ENCODE measurements at places on chromosomes 3 and 15. TPM values are rescaled to one million over a fixed set of nuclear protein-coding genes. Genes with fewer than 3 reads are reported as not detected.

C3orf80 gene
- 0.16 TPM for total RNA-seq

CADPS gene
- total RNA-seq: 45.8 TPM

CATSPER2 gene
- 6.6 TPM for total RNA-seq

IL17RC gene
- 90.6 TPM for total RNA-seq

ESYT3 gene
- 0.32 TPM for total RNA-seq

DNA sequence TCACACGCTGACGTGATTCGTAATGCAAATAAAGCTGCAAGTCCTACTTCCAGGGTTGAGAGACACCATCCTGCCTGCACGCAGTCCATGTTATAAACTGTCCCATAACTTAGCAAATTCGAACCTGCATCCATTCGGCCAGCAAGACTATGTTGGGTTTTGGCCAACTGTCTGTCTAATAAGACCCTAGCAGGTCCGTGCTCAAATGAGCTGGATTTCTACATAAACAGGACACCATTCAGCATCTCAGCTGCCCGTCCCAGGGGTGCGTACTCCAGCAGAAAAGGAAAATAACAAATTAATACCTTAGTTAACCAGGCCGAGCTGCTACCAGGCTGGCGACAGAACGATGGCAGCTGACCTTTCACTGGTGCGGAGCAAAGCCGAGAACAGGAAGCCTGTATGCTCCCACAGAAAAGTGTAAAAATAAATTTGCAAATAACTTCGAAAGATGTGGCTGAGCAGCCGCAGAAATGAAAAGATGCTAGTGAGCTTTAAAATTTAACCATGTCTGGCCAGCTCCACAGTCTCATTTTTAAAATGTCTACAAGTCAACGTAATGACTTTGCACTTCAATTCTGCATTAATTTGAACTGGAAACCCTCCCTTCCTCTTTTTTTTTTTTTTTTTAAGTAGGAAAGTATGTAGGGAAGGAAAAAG is 97.1 kb upstream of the SNRPA1 start:
- H3K27me3 ChIP-seq: no peaks in the 10 kb centered on the region
- H3K36me3 ChIP-seq: no peaks in the 10 kb centered on the region
- H3K4me3 ChIP-seq: no peak overlapping the region
- no peaks in the 10 kb centered on the region for H3K4me1 ChIP-seq
- DNase-seq: no peak

- no peak overlapping the region for H3K27ac ChIP-seq
- H3K4me1 ChIP-seq: no peaks in the 10 kb centered on the region
- no peaks in the 10 kb centered on the region for H3K36me3 ChIP-seq
- DNase-seq: no peak
- H3K27me3 ChIP-seq: no peaks in the 10 kb centered on the region
Measured at GRCh38 chr3:185984203-185984602, 46.4 kb upstream of the TRA2B start.

DNA sequence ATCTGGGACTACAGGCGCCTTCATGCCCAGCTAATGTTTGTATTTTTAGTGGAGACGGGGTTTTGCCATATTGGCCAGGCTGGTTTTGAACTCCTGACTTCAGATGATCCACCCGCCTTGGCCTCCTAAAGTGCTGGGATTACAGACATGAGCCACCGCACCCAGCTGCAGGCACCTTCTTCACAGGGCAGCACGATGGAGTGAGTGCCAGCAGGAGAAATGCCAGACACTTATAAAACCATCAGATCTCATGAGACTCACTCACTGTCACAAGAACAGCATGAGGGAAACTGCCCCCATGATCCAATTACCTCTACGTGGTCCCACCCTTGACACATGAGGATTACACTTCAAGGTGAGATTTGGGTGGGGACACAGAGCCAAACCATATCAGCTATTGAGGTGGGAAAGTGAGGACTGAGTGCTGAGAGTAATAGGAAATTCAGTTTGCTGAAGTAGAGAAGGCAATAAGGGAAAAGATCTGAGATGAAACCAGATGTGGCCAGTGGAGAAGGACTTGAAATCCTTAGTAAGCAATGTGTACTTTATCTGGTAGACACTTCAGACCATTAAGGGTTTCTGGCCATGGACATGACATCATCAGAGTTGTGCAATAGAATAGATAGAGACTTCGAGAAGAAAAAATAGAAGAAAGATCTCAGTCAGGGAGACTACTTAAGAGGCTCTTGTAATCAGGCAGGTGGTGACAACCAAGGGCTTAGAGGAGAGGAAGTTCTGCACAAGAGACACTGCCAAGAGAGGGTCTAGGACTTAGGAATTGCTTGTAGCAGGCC is 18.1 kb upstream of the ATP13A5 start:
- no peak overlapping the region for H3K4me3 ChIP-seq
- H3K27me3 ChIP-seq: no peaks in the 10 kb centered on the region
- no peak for DNase-seq
- H3K4me1 ChIP-seq: no peaks in the 10 kb centered on the region

DNA sequence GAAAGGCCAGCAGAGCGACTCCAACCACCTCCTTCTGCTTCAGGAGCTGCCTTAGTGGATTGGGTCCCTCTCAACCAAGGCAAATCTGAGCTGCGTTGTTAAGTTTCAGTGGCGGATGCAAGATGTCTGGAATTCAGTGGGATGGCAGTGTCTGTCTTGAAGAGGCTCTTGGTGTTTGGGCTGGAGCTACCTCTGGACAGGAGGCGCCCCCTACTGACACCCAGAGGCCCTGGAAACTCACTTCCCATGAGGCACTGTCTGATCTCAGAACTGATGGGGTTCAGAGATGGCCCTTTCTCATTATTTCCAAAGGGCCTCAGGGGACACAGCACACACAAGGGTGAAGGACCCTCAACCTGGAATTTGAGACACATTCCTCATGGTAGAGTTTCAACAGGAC is 6.0 kb upstream of the SLC28A1 start:
- H3K4me3 ChIP-seq: no peak overlapping the region
- no peaks in the 10 kb centered on the region for H3K36me3 ChIP-seq
- H3K4me1 ChIP-seq: no peaks in the 10 kb centered on the region
- peak; percentile 79 for DNase-seq
- H3K27me3 ChIP-seq: no peaks in the 10 kb centered on the region
- peak overlapping the region; percentile 22 for H3K27ac ChIP-seq

DNA sequence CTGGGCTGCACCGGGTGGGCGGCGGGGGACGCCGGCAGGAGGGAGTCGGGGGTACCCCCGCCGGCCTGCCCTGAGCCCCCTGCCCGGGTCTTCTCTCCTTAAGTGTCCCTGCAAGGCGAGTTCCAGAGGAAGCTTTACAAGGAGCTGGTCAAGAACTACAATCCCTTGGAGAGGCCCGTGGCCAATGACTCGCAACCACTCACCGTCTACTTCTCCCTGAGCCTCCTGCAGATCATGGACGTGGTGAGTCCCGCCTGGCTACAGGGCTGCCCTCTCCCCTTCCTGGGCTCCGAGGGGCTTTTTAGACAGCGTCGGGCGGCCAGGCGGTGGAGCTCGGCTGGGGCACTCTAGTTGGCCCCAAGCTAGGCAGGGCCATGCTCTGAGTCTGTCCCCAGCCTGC is 480 bp downstream of the CHRNA7 start:
- no peaks in the 10 kb centered on the region for H3K36me3 ChIP-seq
- peak overlapping the region; percentile 72 for H3K4me3 ChIP-seq
- no peak for DNase-seq
- H3K4me1 ChIP-seq: no peaks in the 10 kb centered on the region
- no peak overlapping the region for H3K27ac ChIP-seq

GRCh38 chr3:129461461-129462146 is 21.6 kb downstream of the IFT122 start:
- H3K27ac ChIP-seq: no peak overlapping the region
- H3K36me3 ChIP-seq: no peaks in the 10 kb centered on the region
- H3K4me1 ChIP-seq: no peaks in the 10 kb centered on the region
- DNase-seq: peak; percentile 42

GRCh38 chr3:175704366-175705055 is 845.4 kb downstream of the NAALADL2 start:
- no peaks in the 10 kb centered on the region for H3K36me3 ChIP-seq
- no peaks in the 10 kb centered on the region for H3K27me3 ChIP-seq
- no peak overlapping the region for H3K4me3 ChIP-seq
- H3K27ac ChIP-seq: no peak overlapping the region

- no peak overlapping the region for H3K4me3 ChIP-seq
- no peaks in the 10 kb centered on the region for H3K36me3 ChIP-seq
- H3K4me1 ChIP-seq: no peaks in the 10 kb centered on the region
- DNase-seq: no peak
- H3K27me3 ChIP-seq: no peaks in the 10 kb centered on the region
Measured at GRCh38 chr15:75112278-75112847, 89.0 kb downstream of the PPCDC start.

GRCh38 chr3:128807186-128807830 is 72.1 kb upstream of the ACAD9 start:
- peaks cover 6% of the 10 kb centered on the region for H3K4me1 ChIP-seq
- H3K27me3 ChIP-seq: no peaks in the 10 kb centered on the region
- no peaks in the 10 kb centered on the region for H3K36me3 ChIP-seq
- H3K4me3 ChIP-seq: no peak overlapping the region
- DNase-seq: no peak
